ENCODE measurements at places on chromosomes 16 and 17.

- no peak for DNase-seq
These were observed 1.6 kb downstream of the ACTG1 start for GRCh38 chr17:81510785-81511553.

GRCh38 chr16:49354101-49354500 is 19.5 kb upstream of the C16orf78 start:
- DNase-seq = no peak

DNA sequence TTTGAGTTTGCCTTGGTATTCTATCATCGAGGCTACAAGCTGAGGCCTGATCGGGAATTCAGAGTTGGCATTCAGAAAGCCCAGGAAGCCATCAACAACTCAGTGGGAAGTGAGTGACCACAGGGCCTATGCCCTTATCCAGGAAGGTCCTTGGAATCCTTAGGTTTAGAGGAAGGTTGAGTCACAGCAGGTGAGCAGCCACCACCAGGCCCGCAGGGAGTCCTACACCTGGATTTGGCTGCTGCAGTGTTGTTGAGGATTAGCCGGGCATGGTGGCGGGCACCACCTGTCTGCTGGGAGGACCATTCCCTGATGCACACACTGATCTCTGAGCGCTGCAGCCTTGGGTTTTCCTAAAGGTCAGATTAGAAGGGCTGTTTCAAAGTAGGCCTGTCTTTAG is 5.2 kb downstream of the ODAD4 start:
- DNase-seq = no peak

DNA sequence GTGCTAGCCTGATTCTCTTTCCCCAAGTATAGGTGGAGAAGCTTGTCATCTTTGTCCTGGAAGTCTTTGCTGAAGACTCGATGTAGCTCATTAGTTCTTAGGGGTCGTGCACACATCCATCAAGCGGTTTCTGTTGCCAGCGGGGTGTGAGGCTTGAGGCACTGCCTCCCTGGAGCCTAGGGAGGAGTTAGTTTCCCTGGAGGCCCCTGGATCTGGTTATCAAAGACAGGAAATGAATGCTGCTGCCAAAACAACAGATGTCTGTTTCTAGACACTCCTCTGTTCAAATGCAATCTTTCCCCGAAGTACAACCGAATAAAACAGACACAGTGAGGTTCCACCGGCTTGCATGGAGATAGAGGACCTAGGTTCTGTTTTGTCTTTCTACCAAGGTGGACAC is 17.5 kb downstream of the HS3ST4 start:
- DNase-seq = no peak

DNA sequence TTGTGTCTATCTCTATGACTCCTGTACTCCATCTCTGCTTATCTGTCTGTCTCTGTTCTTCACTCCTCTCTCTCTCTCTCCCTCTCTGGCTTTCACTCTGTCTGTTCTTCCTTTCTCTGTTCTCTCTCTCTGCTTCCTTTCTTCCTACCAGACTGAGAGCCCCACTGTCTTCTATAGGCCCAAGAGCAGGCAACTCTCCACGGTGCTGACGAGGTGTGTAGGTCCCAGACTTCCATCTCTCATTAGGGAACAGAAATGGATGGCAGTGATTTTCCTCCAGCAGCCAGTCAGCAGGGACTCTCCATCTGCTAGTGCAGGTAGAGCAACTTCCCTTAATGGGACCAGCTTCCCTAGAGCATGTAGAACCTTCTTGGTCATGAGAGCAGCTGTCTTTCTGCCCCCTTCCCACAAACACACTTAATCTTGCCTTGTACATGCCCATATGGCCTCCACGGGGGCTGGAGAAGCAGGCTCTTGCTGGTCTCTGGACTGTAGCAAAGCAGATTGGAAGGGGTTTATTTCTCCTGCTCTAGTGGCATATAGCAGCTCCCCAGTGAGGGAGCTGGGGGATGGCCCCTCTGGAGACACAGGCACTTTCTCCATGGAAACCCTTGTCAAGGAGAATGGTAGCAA is 47.8 kb upstream of the NLRP1 start:
- no peak for DNase-seq

- DNase-seq = no peak
These were observed 42.4 kb upstream of the SLC38A10 start for GRCh38 chr17:81337476-81337879.

- DNase-seq = no peak
These were observed 26.1 kb downstream of the CTU2 start for GRCh38 chr16:88732172-88732960.

DNA sequence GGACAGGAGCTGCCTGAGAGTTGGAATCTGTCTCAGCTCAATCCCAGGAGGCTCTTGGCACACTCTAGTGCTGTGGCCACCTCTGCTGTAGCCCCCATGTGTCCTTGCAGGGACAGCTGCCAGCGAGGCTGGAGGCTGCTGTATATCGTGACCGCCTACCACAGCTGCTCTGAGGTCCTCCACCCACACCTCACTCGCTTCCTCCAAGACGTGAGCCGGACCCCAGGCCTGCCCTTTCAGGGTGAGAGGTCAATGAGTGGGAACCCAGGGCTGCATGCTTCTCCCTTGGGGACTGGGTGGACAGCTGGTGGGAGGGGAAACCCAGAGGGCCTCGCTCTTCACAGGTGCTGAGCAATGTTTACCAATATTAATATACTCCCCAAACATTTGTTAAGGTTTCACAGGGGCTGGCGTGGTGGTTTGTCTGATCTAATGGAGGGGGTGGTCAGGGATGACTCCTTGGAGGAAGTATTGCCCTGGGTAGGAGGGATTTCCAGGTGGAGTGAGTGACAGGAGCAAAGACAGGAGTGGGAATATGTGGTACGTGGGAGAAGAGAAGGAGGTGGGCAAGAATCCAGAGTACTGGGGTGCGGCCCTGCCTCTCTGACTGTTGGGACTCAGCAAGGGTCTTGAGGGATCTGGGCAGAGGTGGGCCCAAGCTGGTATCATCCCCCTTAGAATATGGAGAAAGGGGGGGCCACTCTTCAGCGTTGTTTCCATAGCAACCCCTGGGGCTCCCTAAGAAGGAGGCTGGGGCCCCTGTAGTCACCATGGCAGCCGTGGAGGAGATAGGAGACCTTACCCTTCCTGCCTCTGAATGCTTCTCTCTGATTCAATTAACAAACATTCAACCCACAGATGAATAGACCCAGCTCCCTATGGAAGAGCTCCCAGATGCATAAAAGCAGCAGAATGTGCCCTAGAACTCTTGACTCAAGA is 22.2 kb upstream of the ALKBH5 start:
- no peak for DNase-seq

DNA sequence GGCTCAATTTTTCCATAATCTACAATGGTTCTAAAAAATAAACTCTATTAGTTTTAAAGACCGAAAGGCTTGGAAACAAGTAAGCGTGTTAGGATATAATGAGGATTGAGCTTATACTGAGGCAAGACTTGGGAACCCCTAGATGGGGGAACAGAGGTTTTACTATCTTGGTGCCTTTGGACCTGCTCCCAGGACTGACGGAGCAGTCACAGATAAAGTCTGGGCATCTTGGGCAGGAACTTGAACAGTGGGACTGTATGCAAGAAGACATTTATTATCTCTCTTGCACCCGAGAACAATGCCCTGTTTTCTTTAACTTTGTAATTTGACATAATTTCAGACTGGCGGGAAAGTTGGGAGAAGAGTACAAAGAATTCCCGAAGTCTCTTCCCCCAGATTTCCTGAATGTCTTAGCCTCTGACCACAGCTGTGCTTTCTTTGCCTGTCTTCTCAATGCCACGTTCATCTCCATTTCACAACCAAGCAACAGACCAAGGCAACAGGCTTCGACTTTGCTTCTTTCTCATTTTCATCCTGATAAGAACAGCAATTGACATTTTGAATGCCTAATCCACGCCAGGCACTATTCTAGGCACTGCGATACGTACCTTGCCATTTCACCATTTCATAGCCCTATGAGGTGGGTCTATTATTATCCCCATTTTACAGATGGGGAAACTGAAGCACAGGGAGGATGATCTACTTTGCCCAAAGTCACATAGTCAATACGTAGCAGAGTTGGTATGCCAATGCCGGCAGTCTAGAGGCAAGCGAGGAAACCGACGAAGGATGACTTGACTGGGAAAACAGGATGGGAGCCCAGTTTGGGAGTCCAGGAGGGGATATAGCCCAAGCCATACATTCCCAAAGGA is 3.0 kb upstream of the IL4R start:
- no peak for DNase-seq

DNA sequence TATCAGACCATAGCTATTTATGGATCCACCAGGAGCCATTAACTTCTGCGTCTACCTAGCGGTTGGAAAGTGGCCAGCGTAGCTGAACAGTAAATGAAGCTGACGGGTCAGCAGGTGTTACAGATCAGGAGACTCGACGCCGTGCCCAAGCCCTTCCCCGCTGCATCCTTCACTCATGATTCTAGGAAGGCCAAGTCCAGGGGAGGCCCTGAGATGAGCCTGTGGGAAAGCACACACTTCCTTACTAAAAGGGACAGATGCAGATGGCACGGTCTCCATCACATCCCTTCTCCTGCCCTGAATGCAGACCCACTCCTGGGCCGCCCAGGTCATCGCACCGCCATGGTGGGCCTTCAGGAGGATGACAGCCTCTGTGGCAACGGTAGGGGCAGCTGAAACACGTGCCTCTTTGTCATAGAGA is 67.7 kb upstream of the DNAH17 start:
- no peak for DNase-seq

DNA sequence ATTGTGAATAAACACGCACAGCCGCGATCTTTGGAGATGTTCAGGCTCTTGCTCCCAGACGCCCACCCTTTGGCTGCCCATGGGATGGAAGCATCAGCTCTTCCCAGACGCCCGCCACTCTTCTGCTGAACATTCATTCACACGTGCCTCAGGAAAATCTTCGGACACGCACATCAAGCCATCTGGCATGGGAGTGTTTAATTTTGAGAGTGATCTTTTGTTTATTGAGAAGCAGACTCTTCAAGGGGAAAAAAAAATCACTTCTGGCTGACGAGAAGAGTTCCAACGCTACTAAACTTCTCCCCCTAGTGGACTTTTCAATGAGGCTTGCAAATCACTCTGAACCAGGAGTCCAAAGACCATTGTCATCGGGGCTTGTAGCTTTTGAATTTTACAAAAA is 62.0 kb upstream of the NUDT7 start:
- DNase-seq = peak; percentile 91

DNA sequence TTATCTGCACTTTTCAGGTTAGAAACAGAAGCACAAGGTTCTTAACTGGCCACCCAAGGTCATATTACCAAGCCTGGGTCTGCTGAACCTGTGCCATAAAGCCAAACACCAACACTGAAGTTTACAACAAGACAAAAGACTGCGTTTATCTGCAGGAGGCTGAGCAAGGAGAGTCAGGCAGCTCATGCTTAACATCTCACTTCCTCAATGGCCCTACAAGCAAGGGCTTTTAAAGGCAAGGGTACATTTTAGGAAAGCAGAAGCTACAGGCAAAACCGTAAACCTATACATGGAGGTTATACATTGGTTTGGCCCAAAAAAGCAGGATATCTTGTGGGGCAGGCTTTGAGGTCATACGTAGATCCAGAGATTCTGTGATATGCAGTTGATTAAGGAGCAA is 91.2 kb downstream of the GNAO1 start:
- no peak for DNase-seq

- DNase-seq = no peak
These were observed 135.1 kb upstream of the NOL11 start for GRCh38 chr17:67582673-67583081.

GRCh38 chr16:84397090-84397489 is 28.8 kb downstream of the ATP2C2 start:
- no peak for DNase-seq

GRCh38 chr17:18323007-18323406 is 7.9 kb downstream of the SMCR8 start:
- no peak for DNase-seq

DNA sequence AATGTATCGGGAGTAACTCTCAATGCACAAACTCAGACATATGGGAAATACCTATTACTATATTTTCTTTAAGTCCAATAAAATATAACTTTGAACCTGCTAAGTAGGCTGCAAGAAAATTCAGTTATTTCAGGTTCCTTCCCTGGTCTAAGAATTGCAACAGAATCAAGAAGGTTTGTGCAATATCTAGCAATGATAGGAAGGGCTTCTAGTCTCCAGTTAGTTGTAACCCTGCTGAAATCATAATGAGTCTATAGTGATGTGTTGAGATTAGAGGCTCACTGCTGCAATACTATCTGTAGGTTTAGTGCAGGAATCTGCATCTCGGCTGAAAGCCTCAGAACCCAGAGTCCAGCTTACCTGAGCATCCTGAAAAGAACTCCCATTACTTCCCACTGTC is 110.5 kb downstream of the PMP22 start:
- no peak for DNase-seq

- DNase-seq = no peak
These were observed 102.6 kb downstream of the ZNF778 start for GRCh38 chr16:89319886-89320781.

GRCh38 chr17:42110301-42111264 is 1.9 kb downstream of the DHX58 start:
- no peak for DNase-seq

DNA sequence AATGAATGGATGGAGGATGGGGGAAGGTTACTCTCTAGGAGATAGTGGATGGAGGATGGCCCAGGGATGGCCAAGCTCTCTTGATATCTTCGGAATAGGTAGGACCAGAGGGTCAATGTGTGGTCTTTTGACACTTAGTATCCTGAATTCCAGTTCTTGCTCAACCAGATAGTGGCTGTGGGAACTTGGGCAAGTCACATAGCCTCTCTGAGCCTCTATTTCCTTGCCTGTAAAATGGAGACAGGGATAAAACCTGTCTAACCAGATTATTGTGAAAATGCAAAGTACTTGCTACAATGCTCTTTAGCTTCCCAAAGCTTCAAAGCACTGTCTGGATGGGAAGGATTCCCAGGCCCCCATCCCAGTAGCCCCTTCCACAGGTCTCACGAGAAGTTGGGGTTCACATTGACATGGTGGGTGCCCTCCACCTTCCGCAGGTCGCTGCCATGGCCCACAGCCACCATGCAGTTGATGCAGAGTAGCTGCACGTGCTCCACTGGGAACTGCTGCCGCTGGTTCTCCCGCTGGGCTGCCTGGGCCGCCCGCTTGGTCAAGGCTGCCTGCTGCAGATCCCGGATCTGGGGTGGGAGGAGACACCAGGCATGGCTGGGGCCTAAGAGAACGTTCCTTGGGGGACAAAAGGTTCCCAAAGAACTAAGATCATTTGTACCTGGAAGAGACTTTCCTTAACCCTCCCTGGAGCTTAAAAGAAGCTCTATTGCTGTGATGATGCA is 5.1 kb upstream of the ZNF385C start:
- DNase-seq = no peak

DNA sequence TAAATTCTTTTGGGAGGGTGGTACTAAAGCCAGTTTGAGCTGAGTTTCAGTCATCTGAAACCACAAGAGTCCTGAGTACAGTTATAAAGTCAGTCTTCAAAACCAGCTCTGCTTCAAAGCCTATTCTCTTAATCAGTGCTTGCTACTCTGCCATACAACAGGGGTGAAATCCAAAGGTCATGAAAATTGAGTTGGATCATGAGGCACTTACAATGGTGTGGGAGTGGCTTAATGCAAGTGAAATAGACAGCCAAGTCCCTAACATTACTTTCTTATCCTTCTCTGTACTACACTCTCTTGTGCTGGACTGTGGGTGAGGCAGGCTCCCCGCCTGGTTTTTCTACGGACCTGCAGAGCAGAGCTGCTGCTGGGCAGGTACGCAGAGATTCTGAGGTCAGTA is 12.4 kb downstream of the CBLN1 start:
- no peak for DNase-seq

Data from spinal cord (tissue), 10 donors.